Activated gamma-delta T cell treated with Interleukin-2 at 50 U/mL for 16 hours (primary cell): ENCODE measurements at places on chromosomes 7 and 10.

- DNase-seq, result no peak
These were observed 34.5 kb downstream of the CHN2 start for GRCh38 chr7:29229066-29229465.

GRCh38 chr10:77494327-77494726, 143.3 kb downstream of the KCNMA1 start:
- DNase-seq, result no peak

GRCh38 chr10:10731366-10731765, 286.3 kb upstream of the CELF2 start:
- DNase-seq, result no peak

DNA sequence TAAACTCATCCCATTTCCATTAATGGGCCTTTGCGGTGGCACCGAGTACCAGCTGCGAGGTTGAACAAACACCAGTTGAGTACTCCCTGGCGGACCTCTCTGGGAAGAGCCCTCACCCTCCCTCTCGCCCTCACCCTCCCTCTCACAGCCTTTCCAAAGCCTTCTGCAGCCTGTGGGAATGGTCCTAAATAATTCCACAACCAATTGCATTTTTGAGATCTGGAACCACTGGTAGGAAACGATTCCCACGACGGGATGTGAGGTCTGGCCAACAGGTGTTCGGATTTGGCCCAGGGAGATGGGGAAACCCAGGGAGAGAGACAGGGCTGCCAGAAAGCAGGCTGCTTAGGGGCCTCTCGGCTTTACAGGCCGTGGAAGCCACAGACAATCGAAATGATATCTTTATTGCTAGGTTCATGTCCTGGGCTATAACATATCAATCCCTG, 5.3 kb downstream of the PTF1A start:
- no peak for DNase-seq

- DNase-seq, result no peak
These were observed 1147.3 kb downstream of the XPNPEP1 start for GRCh38 chr10:108775911-108776475.
